ENCODE measurements at places on chromosomes 11 and 22.

GRCh38 chr11:62148271-62148980, 24.6 kb downstream of the INCENP start:
- DNase-seq = no peak

- DNase-seq = no peak
These were observed 36.1 kb downstream of the MMP20 start for GRCh38 chr11:102589047-102589459.

- DNase-seq = no peak
These were observed 77.9 kb downstream of the CWC15 start for GRCh38 chr11:94895451-94895850.

DNA sequence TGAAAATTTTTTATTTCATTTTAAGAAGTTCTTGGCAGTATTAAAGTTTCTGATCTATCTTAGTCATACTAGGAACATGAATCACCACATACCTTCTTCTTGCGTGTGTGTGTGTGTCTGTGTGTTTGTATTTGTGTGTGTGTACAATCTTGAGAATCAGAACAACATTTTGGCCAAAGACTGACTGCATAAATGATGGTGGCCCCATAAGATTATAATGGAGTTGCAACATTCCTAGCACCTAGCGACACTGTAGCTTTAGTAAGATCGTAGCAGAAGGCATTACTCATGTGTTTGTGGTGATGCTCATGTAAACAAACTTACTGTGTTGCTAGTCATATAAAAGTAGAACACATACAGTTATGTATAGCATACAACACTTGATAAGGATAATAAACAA, 205.4 kb downstream of the FAM76B start:
- DNase-seq = no peak

- DNase-seq = no peak
These were observed 12.2 kb downstream of the SHANK2 start for GRCh38 chr11:71240061-71240690.

DNA sequence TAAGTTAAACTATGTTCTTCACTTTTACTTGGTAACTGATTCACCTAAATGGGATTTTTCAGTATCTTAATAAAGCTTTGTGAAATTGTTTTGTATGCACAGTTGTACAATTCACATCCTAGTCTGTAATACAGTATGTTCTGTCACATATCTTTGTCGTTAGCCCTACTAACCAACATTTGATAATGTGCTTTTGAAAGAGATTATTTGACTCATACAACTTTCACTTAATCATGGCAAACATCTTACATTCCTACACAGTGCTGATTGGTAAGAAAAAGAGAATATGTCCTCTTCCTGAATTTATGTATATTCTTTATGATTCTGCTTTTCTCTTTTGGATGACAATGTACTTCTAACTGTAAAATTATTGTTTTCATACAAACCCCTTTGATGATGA, 234.5 kb downstream of the METTL15 start:
- no peak for DNase-seq

- no peak for DNase-seq
These were observed 2.2 kb downstream of the PPP2R5B start for GRCh38 chr11:64926689-64927088.

GRCh38 chr11:9530020-9530621, 43.3 kb upstream of the WEE1 start:
- no peak for DNase-seq

- no peak for DNase-seq
These were observed 9.7 kb downstream of the TEAD1 start for GRCh38 chr11:12683874-12684273.

DNA sequence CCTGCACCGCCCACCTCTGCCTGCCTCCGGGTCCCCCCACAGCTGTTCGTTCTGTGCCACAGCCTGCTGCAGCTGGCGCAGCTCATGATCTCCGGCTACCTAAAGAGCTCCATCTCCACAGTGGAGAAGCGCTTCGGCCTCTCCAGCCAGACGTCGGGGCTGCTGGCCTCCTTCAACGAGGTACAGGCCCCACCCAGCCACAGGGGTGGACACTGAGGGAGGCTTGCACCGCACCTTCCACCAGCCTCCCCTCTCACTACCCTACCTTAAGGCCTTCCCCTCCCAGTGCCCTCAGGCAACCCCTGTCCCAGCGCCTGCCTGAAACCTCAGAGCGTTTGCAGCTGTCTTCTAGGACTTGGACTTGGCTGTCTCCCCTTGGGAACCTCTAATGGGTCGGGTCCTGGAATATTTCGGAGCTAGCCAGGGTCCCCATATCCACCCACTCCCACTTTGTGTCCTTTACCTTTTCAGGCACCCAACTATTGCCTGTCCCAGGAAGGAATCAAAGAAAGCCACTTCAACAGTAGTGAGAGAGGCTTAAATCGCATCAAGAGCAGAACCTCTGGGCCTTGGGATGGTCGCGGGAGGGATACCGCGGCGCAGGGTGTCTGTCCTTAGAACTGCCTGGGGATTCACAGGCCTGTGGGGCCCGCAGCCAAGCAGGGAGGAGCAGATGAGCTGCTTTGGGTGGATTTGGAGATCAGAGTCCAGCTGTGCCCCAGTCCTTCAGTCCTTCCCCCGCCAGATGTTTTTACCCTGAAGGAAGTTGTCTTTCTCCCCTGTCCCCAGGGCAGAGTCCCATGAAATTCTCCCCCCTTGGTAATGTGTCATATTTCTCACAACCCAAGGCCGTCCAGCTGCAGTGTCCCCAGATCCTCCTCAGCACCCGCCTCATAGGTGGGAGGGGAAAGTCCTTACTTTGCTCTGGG, 13.3 kb downstream of the SLCO2B1 start:
- no peak for DNase-seq

GRCh38 chr22:33380789-33381530, 322.8 kb upstream of the SYN3 start:
- DNase-seq = no peak

GRCh38 chr11:126313826-126314225, 10.0 kb downstream of the DCPS start:
- no peak for DNase-seq

DNA sequence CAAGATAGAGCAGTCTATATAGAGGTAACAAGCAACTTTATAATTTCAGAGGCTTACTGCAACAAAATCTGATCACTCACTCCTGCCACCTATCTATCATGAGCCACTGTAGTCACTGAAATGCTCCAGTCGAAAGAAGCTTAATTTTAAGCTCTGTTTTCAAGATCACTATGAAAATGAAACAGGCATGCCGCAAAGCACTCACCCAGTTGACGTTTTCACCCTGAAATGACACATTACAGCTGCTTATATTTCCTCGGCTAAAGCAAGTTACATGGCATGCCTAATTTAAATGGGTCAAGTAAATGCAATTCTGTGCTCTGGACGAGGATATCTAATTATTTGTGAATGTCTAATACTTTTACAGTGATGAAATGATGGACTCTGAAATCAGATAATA, 616.3 kb downstream of the FAM181B start:
- no peak for DNase-seq

DNA sequence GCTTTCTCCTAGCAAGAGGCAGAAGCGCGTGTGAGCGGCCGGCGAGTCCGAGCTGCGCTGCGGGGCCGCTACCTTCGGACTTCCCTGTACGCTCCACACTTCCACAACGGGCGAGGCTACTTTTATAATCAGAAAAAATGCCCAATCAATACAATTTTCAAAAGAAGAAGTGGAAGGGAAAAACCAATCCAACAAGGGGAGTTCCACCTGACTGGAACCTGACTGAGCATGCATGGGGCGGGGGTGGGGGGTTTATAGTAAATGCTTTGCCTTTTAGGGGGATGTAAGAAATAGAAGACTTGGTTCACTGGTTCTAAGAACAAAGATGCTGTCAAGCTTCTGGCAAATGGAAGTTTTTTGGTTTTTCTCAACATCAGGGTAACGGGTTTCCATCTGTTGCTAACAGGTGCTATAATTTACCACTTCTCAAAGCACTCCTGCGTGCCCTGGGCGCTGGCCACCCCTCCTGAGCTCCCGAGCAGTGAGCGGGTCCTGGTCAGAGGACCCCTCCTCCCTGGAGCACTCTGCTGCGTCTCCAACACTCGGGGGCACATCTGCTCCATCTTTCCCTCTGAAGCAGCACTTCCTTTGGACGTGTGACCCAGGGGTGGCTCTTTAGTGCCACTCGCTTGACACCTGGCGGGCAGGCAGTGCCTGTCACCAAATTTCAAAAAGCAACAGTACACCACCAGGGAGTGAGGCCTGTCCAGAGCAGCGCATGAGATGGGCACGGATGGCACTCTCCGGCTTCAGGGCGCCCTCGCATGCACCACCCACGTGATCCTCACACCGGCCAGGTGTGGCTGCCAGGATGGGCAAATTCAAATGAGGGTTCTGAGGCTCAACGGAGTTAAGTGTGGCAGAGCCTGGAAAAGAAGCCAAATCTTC, 21.6 kb upstream of the BID start:
- DNase-seq = no peak

- no peak for DNase-seq
These were observed 25.2 kb upstream of the CCND1 start for GRCh38 chr11:69615545-69616278.

DNA sequence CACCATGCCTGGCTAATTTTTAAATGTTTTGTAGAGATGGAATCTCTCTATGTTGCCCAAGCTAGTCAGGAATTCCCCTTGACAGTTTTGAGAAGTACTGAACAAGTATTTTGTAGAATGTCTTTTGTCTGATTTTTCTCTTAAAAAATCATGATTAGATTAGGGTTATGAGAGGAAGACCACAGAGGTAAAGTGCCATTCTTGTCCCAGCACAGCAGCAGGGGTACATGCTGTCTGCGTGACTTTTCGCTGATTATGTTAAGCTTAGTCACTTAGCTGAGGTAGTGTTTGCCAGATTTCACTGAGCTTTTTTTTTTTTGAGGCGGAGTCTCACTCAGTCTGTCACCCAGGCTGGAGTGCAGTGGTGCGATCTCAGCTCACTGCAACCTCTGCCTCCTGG, 13.6 kb upstream of the NUP160 start:
- DNase-seq = peak; percentile 27

DNA sequence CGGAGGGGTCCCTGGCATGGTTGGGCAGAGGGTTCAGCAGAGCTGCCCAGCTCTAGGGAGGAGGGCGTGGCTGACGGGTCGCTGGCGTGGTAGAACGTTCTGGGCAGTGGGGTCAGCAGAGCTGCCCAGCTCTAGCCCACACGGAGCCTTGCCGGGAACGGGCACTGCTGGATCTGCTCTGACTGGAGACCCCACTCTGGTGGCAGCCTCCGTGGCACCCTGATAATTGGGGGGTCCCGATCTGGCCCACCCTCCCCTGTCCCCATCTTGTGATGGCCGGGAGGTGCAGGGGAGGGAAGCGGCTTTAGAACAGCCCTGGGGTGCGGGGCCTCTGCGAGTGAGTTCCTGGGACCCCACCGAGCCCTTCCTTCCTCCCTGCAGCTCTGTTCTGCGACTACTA, 21.9 kb downstream of the MUC5AC start:
- no peak for DNase-seq

DNA sequence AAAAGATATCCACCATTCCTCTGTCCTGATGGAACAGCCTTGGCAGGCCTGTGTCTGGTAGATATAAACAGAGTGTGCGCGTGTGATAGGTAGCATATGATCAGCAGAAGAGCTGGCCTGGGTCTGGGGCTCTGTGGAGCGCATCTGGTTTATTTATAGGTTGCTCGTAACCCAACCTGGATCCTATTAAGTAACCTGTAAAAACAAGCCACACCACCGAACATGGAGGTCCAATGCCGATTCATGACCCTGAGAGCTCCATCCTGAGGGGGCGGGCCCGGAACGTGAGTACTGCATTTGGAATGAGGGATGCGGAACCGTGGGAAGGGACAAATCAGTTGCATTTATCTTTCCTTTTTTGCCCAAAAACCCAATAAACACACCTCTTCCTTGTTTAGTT, 31.9 kb upstream of the APOL5 start:
- DNase-seq = no peak

- DNase-seq = no peak
These were observed 83.3 kb downstream of the BARX2 start for GRCh38 chr11:129458756-129459535.

DNA sequence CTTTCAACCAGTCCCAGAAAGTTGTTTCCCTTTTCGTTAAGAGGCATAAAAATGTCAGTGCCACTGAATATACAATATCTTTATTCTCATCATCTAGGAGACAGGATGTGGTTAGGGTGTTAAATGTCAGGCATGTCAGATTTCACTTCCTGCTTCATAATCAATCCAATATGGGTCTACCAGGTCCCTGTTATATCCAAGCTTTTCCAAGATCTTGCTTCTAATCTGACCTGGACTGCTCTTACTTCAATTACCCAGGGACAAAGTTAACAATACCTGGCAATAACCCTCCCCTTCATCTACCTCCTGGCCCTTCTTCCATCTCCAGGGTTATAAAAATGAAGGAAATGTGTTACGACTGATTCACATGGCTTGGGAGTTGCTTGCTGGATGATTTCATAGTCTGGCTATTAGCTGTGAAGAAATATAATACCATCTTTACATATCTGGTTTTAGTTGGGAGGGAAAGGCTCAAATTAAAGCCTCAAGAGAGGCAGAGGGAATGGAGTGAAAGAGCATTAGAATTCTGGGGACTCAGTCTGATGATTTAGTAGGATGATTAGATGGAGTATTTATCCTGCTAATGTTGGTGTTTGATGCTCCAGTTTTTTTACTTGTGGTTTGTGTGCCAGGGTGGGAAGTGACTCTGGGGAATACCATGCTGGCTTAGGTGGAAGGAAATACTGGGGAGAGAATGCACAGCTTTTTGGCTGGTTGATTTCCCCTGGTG, 534.3 kb downstream of the ETS1 start:
- no peak for DNase-seq

DNA sequence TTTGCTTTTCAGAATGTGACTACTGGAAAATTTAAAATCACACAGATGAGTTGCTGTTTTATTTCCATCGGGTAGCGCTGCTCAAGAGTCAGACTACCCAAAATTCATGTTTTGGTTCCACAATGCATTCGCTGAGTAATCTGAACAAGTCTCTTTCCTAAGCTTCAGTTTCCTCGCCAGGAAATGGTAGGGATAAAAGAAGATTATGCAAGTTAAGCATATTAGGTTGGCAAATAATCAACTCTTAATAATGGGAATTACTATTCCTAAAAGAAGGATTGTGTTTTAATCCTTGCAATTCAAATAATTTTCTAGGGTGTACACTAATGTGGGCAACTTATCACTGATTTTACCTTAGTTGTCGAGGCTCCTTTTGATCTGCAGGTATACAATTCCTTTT, 326.5 kb downstream of the LARGE1 start:
- DNase-seq = no peak

DNA sequence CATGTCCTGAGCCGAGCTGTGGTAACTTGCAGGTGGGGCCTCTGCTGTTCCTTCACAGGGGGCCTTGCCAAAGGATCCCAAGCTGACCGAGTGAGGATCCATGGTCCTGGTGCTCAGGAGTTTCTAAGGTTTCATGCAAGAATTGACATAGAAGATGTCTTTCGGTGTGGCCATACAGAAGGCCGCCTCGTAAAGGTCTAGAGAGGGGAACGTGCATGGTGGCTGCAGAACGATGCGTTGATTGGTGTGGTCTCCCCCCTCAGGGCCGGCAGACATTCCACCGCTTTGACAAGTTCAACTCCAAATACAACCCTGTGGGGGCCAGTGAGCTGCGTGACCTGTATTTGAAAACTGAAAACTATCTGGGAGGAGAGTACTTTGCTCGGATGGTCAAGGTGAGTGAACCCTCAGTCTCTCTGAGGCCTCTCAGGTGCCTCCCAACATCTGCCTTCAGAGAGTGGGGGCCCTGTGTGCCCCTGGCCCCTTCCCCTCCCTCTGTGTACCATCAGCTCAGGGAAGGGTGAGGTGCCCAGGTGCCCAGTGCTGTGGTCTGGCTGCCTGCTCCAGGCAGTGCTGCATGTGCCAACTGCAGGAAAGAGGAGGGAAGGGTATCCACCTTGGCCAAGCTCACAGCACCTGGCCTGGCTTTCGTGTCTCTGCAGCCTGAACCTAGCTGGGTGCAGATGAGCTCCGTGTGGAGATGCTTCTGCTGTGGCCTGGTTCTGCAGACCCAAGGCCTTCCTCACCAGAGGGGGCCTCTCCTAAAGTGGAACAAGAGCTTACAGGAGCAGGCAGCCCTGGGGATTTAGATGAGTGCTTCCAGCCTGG, 39.8 kb downstream of the AMPD3 start:
- DNase-seq = no peak

All from CD4-positive, alpha-beta T cell treated with Interleukin-17A for 4 hours (primary cell).